ENCODE measurements at places on chromosomes 5 and 9. TPM values are rescaled to one million over a fixed set of nuclear protein-coding genes. Genes with fewer than 3 reads are reported as not detected.

DNA sequence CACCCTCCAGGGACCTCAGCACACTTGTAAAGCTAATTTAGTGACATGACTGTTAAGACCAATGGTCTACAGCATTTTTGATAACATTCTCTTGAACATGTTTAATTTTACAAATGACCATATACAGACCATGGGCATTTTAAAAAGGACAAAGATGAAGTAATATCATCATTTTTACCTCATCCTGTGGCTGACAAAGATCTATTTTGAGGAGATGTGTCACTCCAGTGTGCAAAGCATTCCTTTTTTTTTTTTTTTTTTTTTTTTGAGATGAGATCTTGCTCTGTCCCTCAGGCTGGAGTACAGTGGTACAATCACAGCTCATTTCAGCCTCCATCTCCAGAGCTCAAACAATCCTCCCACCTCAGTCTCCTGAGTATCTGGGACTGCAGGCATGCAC lies 118.2 kb upstream of the TBC1D2 start:
- DNase-seq: no peak

BTNL9 gene
- polyA plus RNA-seq: not detected

DNA sequence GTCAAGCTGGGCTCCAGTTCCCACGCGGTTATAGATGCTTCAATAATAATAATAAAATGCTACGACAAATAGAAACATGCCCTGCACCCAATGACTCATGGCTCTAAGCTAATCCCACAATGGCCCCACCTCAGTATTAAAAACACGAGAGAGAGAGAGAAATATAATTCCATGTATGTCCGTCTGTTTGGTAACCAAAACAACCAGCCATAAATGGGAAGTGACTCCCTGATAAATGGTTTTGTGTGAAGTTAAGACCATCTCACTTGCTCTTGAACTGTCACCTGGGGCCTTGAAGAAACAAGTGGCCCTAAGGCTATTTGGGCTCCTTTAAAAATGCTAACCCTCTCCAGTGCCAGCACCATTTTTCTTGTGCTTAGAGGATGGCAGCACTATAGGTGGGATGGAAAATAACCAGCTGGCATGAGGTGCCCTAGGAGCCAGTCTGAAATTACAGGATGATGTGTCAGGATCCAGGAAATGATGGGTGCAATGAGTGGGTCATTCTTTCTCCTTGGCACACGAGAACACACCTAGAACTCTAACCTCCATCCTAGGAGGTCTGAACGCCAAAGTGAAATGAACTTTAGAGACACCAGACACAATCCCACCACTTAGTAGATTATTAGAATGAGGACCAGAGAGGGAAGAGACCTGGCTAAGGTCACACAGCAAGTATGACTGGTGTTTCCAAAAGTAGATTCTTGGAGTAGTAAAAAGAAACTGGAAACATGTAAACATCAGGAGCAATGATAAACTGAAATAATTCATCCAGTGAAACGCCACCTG lies 35.7 kb upstream of the ADRB2 start:
- DNase-seq: no peak

GNA14 gene
- not detected for polyA plus RNA-seq

CEL gene
- polyA plus RNA-seq: 0.15 TPM

PCDHA5 gene
- not detected for polyA plus RNA-seq

NSA2 gene
- 38.9 TPM for polyA plus RNA-seq
